Transverse colon (tissue), 4 donors: ENCODE measurements at places on chromosomes 12 and 14.
A peak's percentile ranks its signal among the peaks of the same experiment; 100 is the strongest.

- DNase-seq, result no peak
Measured at GRCh38 chr14:45332360-45332988, 79.5 kb upstream of the MIS18BP1 start.

- DNase-seq, result peak; percentile 80
Measured at GRCh38 chr14:23056145-23056955, 970 bp downstream of the CDH24 start.

DNA sequence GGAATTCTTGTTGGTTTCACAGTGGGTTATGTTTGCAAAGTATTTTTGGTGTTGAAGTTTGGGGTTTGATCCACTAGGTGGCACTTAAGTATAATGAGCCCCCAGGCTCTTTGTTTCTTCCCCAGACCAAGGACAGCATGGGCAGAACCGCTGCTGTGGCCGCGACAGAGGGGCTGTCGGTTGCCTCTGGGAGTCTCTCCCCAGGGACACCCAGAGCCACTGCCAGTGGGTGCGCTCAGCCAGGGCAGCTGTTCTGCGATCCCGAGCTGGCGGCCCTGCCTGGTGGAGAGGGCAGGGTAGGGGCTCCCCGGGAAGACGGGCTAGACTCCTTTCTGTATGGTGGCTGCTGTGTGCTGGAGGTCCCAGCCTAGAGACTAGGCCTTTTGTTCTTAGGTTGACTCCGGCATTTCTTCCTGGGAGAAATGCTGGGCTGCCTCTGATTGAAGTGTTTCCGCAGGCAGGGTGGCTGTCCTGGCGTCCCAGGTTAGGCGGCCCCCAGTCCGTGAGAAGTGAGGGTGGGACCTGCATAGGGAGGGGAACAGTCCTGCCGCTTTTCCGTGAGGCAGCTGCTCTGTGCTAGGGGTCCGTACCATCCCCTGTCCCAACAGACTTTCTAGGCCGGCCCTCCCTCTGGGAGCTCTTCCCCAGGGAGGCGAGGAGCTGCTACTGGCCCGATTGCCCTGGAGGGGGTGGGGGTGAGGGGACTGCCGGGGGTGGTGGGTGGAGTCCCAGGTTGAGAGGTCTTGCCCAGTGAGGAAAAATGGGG is 253.1 kb upstream of the PELI2 start:
- DNase-seq, result no peak

GRCh38 chr12:8483079-8483478 is 27.3 kb downstream of the CLEC6A start:
- DNase-seq, result no peak

- DNase-seq, result no peak
Measured at GRCh38 chr12:116598311-116599284, 39.4 kb downstream of the MAP1LC3B2 start.

DNA sequence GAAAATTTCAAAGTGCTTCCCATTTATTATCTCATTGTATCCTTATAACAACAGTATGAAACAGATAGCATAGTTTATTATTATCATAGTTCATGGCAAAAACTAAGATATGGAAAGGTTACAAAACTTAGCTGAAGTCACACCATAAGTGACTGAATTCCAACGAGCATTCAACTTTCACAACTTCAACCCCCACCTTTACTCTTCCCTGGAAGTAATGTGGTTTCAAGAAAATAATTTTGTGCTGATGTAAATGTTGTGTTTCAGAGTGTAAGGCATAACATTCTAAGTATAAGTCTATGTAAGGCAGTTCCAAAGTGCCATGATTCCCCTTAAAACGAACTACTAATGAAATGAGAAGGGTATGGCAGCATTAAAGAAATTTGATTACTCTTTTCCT is 454.5 kb downstream of the BCAT1 start:
- no peak for DNase-seq

DNA sequence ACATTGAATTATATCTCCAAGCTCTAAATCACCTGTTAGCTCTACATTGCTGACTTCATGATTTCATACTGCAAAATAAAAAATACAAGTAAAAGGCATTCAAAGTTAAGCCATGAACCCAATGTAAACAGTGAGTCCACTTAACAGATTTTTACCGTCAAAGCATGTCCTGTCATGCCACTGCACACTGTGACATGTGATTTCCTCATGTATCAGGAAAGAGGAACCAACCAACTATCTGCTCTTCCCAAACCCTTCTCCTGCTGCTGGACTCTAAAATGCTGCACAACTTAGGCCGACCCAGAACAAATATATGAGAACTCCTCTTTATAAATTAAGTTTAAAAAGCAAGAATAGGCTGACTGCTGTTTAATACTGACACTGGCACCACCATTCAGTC is 37.5 kb downstream of the TM7SF3 start:
- DNase-seq, result no peak

DNA sequence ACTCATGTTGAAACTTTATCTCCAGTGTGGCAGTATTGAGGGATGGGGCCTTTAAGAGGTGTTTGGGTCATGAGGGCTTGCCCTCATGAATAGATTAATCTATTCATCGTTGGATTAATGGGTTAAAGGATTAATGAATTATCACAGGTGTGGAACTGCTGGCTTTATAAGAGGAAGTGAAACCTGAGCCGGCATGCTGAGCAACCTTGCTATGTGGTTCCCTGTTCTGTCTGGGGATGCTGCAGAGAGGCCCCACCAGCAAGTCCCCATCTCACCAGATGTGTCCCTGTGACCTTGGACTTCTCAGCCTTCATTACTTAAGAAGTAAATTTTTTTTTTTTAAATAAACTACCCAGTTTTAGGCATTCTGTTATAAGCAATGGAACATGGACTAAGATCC is 109.6 kb downstream of the DYRK2 start:
- DNase-seq, result no peak

- DNase-seq, result no peak
Measured at GRCh38 chr14:68554231-68554630, 238.6 kb downstream of the ZFP36L1 start.

DNA sequence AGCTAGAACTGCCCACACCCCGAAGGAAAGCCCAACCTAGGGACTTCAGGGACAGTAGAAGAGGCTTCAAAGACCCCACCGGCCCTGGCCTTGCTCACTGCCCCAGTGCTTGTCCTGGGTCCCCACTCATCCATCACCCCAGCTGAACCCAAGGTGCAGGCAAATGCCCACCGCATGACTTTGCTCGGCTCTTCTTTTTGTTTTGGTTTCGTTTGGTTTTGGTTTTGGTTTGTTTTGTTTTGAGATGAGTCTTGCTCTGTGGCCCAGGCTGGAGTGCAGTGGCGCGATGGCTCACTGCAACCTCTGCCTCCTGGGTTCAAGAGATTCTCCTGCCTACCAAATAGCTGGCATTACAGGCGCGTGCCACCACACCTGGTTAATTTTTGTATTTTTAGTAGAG is 9.0 kb downstream of the CCDC85C start:
- no peak for DNase-seq

- DNase-seq, result no peak
Measured at GRCh38 chr12:104769144-104769561, 188.9 kb downstream of the SLC41A2 start.

DNA sequence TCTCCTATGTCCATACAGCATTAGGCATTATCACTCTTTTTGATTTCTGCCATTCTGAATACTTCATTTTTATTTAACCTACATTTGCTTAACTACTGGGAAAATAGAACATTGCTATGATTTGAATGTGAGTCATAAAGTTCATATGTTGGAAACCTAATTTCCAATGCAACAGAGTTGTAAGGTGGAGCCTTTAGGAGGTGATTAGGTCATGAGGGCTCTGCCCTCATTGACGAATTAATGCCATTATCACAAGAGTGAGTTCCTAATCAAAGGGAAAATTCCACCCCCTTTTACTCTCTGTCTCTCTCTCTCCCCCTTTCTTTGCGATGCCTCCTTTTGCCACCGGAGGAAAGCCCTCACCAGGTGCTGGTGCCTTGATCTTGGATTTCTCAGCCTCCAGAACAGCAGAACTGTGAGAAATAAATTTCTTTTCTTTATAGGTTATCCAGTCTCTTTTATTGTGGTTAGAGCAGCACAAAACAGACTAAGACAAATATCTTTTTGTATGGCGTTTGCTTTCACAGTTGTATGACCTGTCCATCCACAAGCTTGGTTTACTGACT is 180.1 kb upstream of the ARID2 start:
- DNase-seq, result no peak

- DNase-seq, result no peak
Measured at GRCh38 chr12:18580291-18580690, 157.5 kb downstream of the PLCZ1 start.

- no peak for DNase-seq
Measured at GRCh38 chr12:62691309-62691708, 224.7 kb downstream of the MON2 start.

- no peak for DNase-seq
Measured at GRCh38 chr12:122851820-122852219, 16.6 kb downstream of the HIP1R start.

- DNase-seq, result no peak
Measured at GRCh38 chr12:19707948-19708409, 268.7 kb downstream of the AEBP2 start.

DNA sequence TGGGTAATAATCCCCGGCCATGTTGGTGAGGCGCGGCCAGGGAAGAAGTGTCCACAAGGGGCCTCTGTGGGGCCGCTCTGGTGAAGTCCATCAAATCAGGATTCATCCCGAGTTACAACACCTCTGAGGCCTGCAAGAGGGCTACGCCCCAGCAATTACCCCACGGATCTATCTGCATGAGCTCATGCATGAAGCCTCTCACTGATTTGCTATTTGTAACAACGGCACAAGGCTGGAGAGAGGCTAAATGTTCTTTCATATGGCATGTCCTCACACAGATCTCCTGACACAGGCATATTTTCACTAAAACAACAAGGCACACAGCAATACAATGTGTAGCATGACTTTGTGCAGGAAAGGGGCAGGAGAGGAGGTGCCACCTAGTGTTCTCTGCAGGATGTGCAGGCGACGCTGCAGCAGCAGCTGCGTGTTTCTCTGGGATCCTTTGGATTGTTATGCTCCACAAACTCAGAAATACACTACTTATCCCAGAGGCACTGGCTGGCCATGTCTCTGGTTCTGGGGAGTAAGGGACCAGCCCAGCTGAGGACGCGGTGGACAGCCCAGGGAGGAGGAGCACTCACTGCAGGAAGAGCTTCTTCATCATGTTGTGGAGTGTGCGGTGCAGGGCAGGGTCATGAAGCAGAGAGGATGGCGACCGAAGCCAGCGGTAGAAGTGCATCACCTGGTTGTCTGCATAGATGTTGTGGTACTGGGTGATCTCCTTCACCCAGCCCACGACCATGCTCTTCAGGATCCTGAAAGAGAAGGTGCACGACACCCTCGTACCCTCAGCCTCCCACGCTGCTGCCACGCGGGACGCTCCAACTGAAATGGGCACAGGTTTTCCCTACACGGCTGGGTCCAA is 20.2 kb downstream of the P2RX2 start:
- no peak for DNase-seq

DNA sequence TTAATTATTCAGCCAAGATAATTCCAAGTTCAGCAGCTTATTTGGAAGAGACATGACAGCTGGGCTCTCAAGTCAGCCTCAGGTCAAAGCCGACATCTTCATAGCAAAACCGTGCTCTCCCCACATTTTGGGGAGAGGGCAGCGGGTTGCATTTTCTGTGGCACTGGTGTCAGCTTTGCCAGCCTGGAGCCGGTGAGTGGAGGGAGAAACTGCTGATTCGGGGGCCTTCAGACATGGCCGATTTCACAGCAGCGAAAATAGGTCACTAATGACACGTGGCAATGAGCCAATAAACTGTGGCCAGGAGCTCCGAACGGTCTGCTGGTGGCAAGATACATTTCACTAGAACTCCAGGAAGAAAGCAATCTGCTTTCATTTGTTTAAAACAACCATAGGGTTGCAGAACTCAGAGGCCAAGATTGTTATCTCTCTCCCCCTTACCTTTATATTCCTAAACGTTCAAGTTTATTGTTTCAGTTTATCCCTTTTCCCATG is 173.2 kb downstream of the CAND1 start:
- peak; percentile 37 for DNase-seq

DNA sequence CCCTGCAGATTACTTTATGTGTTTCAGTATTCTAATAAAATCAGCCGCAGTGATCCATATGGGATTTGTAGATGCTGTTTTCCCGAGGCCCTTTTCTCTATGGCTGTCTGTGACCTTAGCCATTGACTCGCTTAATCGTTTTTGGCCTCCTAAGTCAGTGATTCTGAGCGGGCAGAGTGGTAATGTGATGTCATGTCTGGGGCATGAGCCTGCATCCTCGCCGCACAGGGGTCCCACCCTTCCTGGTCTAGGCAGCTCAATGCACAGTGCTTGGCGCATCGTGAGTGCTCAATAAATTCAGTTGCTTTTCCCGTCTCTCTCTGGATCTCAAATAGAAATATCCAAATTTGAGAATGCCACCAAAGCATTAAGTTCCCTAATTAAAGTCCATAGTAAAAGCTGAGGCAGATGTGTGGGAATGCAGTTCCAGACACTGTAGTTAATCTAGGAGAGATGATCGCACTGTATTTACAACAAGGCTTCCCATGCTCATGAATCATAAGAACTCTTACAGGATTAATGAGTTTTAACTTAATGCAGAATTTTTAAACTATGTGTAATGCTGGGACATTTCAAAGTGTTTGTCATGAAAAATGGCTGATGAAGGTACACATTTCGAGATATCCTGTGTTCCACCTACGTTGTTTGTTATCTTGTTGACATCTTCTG is 29.3 kb downstream of the HMGA2 start:
- no peak for DNase-seq

DNA sequence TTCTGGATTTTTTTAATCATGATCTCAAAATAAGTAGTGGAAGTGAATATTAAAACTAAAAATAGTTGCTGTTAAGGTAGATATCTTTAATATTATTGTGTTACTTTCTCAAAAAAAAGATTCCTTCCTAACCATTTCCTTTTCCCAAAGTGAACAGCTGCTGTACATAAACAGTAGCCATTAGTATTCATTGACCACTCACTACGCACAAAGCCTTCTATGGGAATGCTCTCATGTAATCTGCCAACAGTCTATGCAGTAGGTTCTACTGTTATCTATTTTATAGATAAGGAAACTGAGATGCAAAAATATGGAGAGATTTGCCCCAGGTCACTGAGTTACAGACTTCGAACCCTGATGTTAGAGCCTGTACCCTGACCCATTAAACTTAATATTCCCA is 32.1 kb downstream of the ZFP36L1 start:
- no peak for DNase-seq

DNA sequence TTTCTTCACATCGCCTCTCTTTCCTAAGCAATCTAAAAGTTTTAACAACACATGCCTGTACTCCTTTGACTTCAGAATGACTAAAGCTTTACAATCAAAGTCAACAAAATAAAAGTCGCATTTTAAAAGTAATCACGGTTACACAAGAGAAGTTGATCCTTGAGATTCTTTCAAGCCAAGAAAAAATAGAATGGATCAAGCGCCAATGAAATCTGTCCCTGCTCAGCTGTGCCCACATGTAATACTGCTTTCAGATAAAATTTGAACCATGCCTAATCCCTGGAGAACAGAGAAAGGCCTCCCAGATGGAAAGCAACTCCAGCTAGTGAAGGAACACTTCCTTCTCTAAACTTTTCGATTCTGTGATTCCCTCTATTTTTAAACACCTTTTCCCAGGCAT is 113.1 kb downstream of the FBXL14 start:
- no peak for DNase-seq

GRCh38 chr12:105978686-105979085 is 160.1 kb downstream of the NUAK1 start:
- no peak for DNase-seq
